ENCODE measurements at places on chromosomes 2 and 18.

DNA sequence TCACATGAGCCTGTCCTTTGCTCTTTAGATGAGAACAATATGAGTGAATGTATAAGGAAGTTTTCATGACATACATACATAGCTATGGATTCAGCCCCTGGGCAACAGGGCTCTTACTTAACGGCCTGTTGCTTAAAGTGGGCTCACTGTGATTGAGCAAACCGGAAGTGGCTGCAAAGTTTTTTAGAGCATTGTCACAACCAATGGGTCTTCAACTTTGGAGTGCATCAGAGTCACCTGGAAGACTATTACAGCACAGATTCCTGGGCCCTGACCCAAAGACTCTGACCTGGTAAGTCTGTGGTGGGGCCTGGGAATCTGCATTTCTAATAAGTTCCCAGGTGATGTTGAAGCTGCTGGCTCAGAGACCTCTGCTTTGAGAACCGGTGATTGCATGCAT is 106.3 kb upstream of the SEC11C start:
- DNase-seq: no peak

GRCh38 chr2:11692966-11693521 is 23.0 kb upstream of the NTSR2 start:
- DNase-seq: peak; percentile 35

DNA sequence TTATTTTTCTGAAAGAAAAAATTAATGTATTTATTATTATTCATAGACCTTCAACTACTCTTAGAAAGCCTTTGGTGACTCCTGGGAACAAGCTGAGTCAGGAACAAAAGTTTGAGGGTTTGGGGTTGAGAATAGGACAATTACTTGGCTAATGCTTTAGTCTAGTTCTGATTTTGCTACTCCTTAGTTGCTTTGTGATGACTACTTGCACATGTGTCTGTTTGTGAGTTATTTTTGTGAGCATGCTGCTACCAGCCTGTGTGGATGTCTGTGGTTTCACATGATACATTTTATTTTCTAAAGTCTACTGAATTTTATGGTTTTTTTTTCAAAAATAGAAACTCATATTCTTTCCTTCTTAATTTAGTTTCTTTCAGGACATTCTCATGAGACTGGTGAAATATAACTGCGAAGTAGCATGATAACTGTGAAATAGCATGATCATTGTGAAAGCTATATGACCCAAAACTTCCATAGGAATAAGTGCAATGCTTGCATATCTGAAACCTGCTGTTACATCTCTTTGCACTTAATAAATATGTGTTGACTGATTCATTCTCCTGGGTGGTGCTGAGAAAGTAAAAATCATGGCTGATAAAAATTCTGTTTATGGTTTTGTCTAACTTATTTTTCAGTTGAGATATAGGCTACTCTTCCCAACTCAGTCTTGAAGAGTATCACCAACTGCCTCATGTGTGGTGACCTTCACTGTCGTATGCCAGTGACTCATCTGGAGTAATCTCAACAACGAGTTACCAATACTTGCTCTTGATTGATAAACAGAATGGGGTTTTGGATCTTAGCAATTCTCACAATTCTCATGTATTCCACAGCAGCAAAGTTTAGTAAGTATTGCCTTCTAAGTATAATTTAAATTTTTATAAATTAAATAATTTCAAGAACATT is 17.9 kb upstream of the IL18R1 start:
- DNase-seq: no peak

- no peak for DNase-seq
These were observed 482.2 kb downstream of the SPAG16 start for GRCh38 chr2:213766465-213766901.

GRCh38 chr18:65298422-65298821 is 452.4 kb upstream of the CDH7 start:
- no peak for DNase-seq

GRCh38 chr2:160392201-160392600 is 101.4 kb downstream of the RBMS1 start:
- DNase-seq: no peak

DNA sequence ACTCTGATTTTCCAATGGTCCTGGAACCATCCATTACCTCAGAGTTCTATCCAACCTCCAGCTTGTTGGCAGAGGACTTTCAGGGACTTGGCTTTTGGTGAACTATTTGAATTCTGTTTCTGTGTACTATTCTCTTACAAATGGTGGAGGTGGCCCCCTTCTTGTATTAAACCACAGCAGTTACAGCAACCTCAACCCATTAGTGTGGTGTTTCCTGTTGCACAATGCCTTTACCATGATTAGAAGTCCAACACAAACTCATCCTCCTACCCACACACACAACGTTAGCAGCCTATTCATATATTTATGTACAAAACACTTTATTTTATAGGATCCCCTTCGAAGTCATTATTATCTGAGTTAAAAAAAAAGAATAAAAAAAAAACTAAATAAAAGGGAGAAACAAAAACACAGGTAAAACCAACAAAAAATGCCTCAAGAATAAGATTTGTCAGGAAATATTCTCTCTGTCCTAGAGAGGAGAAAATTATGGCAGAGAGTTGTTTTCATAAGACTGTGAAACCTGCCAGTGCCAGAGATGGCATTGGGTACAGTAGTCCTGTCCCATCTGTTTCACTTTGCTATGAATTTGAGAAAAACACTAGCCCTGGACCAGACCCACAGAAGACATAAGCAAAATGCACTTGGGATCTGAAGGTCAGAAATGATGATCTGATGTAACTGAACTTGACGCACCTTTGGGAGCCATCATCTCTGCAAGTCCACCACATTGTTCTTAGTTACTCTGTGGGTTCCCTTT is 1896.0 kb upstream of the PIK3C3 start:
- DNase-seq: no peak

GRCh38 chr2:8720741-8721140 is 38.9 kb downstream of the ID2 start:
- DNase-seq: no peak

DNA sequence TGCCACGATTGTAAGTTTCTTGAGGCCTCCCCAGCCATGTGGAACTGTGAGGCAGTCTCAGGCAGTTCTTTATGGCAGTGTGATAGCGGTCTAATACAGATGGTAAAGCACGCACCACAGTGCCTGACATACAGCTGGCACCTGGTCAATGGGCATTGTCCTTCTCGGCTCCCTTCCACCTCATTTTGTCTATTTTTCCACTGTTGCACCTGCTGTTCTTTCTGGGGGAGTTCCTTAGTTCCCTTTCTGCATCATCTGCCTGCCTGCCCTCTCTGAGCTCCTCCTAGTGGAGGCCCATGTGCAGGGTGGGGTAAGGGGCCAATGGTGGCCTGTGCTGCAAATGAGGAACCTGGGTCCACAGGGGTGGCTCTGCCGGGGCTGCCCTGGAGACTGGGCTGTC is 157.6 kb downstream of the LPIN1 start:
- DNase-seq: no peak

- no peak for DNase-seq
These were observed 43.0 kb downstream of the FBXO48 start for GRCh38 chr2:68423966-68424650.

GRCh38 chr2:240132651-240132980 is 3.5 kb downstream of the COPS9 start:
- no peak for DNase-seq

- no peak for DNase-seq
These were observed 37.5 kb upstream of the SP3 start for GRCh38 chr2:174002679-174003078.
